Uterus (tissue), 4 donors: ENCODE measurements at places on chromosomes 5 and 9. TPM values are rescaled to one million over a fixed set of nuclear protein-coding genes. Genes with fewer than 3 reads are reported as not detected.

- no peak for DNase-seq
Observed at GRCh38 chr5:57832875-57833274, 350.3 kb upstream of the ACTBL2 start.

The FBP2 gene
- not detected for total RNA-seq

The EQTN gene
- not detected for total RNA-seq

DNA sequence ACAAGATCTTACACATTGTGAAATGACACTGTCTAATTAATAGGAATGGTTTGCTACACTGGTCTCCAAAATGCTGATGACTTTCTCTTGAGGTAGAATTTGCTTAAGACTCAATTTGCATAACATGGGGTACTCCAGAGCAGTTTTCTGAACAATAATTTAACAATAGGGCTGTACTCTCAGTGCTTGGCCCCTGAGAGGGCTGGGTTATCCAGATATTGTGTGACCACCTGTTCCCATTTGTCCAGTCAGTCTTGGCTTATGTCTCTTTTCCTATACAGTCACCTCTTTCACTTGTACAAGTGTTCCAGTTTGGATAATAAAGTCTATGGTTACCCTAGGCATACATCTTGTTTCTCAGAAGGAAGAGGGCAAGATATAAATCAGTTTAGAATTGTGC lies 17.9 kb downstream of the ZSWIM6 start:
- no peak for DNase-seq

The CER1 gene
- total RNA-seq: not detected

The TMEM174 gene
- total RNA-seq: not detected

- DNase-seq: no peak
Observed at GRCh38 chr5:139862803-139863202, 67.2 kb downstream of the PSD2 start.

The PRDM9 gene
- total RNA-seq: not detected

DNA sequence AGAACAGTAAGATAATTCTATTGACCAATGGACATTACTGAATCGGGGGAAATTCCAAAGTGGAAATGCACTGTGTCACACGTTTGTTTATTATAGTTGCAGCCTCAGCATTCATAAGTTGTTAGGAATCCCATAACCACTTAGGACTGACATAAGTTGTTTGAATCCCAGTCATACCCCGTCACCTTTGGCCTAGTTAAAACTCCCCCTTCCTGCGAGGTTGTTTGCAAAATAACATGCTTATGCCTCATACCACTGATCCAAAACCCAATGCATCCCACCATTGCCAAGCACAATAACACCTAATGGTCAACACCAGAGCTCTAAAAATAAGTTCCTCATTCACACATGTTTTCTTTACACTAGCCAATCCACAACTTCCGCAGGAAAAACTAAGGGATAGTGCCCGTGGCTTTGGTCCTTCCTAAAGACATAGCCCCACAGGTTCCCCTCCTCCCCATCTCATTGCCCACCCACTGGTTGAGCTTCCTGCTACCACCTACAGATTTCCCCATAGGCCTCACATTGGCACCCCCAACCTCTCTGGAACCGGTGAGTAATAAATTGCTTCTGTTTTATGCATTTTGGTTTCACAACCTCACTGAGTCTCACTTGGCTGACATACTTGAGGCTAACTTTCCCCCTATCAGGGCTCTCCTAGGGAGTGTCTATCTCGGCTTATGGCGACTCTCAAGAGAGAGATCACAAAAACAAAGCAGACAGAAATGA lies 42.3 kb upstream of the MUSK start:
- no peak for DNase-seq

- no peak for DNase-seq
Observed at GRCh38 chr5:18072600-18072999, 438.3 kb downstream of the TAF11L14 start.

- DNase-seq: no peak
Observed at GRCh38 chr5:132915681-132916080, 42.2 kb downstream of the LEAP2 start.

- DNase-seq: no peak
Observed at GRCh38 chr5:113205807-113206206, 229.0 kb downstream of the TSSK1B start.

- DNase-seq: no peak
Observed at GRCh38 chr9:27977931-27978330, 404.6 kb upstream of the C9orf72 start.

The GPR151 gene
- total RNA-seq: not detected

The CDC20B gene
- total RNA-seq: 0.35 TPM

DNA sequence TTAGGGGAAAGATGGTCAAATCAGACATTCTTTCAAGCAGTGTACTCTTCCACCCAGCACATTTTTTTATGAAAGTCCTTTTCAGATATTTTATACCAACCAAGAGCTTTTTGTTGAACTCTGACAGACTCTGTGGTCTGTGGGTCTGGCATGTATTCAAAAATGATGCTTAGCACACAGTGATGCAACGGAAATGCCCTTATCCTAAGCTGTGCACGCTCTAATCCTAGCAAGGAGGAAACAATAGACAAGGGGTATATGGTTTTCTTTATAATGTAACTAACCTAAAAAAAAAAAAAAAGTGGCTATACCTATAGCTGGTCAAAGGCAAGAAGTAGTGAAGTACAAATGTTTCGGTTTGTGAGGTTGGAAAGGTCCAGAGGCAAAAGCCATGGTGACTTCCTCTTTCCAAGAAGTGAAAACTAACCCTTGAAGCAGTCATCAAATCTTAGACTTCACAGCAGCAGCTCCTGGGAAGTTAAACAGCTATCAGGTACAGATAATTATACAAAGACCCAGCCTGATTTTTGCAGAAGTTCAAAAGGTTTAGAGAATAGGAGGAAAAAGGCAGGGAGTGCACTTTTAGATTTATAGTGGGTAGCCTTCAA lies 82.5 kb downstream of the SEMA6A start:
- no peak for DNase-seq

The FRRS1L gene
- total RNA-seq: 10.9 TPM

DNA sequence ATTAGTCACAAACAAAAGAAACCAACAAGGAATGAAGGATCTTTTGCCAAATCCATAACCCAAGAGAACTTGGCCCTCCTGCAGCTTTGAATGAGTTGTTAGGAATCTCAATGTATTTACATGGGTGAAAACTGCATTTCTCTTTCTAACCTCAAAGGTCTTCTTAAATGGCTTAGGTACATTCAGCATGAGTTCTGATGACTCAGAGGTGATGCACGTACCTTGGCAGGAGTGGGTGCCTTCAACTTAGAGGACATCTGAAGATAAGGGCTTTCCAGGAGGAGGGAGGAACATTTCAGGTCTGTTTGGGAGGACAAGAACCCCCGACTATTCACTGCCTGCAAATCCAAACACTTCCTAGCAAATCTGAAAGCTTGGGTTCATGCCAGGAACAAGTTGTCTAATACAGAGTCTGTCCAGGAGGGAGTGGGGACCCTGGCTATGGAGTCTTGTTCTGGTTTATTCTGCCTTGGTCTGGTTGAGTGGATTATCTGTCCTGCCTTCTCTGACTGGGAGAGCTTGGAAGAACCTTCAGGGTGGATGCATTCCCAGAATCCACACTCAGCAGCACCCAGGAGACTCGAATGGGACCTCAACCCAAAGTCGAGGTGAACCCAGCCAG lies 65.7 kb downstream of the IRX2 start:
- DNase-seq: no peak

- DNase-seq: no peak
Observed at GRCh38 chr9:116576386-116576785, 110.7 kb upstream of the TRIM32 start.

The LHX3 gene
- not detected for total RNA-seq
